ENCODE measurements at places on chromosomes 3 and 15.

GRCh38 chr3:69948246-69948862 lies 51.2 kb upstream of the SAMMSON start:
- peak; percentile 60 for DNase-seq

GRCh38 chr3:25548836-25549235 lies 115.9 kb downstream of the TOP2B start:
- no peak for DNase-seq

- DNase-seq, result no peak
Observed at GRCh38 chr3:45623846-45624245, 29.3 kb downstream of the LIMD1 start.

GRCh38 chr15:42686281-42686680 lies 50.6 kb downstream of the CDAN1 start:
- no peak for DNase-seq

DNA sequence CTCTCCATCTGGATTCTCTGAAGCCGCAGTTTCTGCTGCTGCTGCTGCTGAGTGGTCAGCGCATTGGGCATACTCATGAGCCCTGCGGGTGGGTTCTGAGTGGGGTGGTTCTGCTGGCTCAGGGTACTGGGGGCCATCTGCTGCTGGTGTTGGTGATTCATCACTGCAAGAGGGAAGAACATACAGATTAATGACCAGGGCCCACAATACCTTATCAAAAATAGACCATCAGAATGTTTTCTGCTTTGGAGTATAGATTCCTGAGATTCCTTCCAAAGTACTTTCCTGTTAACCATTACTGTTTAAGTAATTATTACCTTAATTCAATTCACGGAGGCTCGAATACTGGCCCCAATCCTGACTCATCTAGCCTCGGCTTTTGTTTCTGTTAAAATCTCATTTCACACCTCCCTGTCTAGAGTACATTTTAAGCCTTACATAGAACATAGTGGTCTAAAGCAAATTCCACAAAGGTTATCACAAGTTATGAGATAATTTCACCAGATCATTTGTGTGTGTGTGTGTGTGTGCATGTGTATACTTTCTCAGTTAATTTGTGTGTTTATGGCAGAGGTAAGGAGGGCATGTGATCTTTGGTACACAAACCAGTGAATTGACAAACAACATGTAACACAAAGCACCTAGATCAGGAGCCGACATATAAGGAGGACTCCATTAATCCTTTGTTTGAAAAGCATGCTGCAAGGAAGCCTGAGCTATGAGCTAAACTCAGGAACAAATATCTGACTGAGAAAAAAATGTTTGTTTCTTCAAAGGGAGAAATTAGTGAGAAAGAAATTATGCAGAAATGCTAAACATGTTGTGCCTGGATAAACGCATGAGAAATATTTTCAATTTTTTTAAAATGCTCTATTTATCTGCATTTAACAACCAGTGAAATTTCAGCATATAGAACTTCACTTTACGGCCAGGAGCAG lies 68.1 kb downstream of the TM4SF4 start:
- no peak for DNase-seq

DNA sequence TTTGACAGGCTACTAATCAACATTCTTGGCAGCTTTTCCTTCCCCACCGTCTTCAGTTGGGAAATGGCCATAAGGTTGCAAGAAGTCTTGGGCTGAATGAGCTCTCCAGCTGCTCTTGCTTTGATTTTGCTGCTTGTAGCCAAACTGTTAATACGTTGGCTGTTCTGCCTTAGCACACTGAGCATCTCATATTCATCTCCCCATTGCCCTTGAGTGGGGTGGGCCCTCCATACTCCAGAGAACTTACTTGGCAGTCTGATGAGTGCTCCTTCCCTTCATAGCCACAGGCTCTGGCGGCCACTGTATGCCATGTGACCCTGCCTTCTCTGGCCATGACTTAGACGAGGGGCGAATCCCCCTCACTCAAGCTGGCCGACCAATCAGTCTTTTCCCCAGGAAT lies 25.8 kb upstream of the PAQR5 start:
- no peak for DNase-seq

DNA sequence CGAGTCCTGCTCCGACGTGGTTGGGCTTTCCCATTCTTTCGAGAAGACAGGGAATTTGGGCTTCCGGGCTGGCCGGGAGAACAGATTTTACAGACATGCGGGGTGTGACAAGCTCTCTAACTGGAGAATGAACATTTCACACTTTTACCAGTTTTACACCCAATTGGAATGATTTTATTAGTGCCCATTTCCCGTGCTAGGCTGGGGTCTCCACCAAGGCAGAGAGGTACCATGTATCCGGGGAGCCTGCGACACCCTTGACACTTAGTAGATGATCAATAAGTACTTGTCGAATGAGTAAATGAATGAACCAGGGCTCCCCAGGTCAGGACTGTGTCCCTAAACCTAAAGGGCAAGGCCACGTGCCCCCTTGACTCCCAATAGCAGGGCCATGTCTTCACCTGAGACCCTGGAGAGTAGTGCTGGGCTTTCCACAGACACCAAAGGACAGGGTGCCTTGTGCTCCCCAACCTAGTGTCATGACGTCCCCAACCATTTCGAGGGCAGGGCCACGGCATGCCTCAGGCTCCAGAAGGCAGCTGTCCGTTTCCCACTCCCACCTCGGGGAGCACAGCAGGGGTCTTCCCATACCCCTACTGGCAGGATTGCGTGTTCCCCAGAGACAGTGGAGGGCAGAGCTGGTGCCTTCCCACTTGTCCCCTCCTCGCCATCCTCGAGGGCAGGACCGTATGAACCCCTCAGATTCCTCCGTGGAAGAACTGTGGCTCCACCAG lies 679 bp upstream of the MYD88 start:
- DNase-seq, result no peak

GRCh38 chr15:60137711-60138396 lies 133.7 kb downstream of the FOXB1 start:
- no peak for DNase-seq

- DNase-seq, result no peak
Observed at GRCh38 chr15:39430389-39430788, 150.5 kb upstream of the THBS1 start.

DNA sequence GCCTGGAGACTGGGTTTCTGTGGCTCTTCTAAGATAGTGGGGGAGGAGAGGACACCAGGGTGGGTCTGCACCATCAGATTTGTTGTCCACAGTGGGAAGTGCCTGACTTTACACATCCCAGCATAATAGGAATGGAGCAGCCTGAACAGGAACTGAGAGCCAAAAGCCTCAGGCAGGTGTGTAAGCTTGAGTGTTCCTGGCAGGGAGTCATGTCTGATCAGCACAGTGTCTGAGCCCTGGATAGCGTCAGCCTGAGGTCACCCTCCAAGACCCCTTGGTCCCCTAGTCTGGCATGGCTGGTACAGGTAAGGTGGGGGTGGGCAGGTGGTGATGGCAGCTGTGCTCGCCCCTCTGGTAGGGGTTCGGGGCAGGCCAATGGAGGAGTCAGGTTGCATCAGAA lies 20.2 kb downstream of the INSYN1 start:
- no peak for DNase-seq

DNA sequence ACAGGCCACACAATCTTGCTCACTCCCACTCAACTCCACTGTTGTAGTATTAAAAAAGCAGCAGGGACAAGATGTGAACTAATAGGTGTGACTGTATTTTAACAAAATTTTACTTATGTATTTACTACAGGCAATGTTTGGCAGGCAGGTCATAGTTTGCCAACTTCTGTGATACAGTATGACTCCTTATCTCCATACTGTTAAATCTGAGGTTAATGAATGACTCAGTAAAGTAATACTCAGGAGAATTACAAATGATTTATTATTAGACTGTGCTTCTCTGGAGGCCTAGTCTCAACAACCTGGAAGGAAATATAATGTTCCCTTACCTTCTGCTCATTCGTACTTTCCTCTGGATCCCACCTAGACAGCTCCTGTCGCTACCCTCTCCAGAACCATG lies 258.6 kb upstream of the KCNMB2 start:
- no peak for DNase-seq

- DNase-seq, result no peak
Observed at GRCh38 chr3:123229145-123229544, 27.4 kb downstream of the SEC22A start.

- no peak for DNase-seq
Observed at GRCh38 chr3:20870106-20870899, 684.3 kb upstream of the SGO1 start.

DNA sequence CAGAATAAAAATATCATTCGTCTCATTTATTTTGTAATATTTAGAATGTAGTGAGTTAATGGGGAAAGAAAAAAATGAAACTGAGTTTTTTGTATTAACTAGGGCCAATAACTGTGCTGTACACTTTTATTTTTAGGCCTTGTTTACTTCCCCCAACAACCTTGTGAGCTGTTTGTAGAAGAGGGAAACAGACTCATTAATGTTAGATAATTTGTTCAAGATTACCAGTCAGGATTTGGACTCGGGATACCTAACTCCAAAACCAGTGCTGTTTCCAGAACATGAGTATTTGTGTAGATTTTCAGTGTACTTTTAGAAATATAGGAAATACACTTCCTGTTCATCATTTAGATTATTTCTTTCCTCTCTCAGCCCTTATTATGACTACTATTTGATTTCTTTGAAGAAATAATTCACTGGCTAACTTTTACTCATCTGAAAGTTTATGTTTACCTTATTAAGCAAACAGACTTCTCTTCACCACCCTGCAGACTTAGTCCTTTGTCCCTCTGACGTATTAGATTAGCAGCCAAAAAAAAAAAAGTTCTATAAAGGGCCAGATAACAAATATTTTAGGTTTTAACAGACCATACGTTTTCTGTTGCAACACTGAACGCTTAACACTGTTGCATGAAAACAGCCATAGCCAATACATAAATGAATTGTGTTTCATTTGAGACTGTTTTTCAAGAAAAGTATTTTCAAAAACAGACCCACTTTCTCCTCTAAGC lies 192.5 kb upstream of the CGNL1 start:
- no peak for DNase-seq

DNA sequence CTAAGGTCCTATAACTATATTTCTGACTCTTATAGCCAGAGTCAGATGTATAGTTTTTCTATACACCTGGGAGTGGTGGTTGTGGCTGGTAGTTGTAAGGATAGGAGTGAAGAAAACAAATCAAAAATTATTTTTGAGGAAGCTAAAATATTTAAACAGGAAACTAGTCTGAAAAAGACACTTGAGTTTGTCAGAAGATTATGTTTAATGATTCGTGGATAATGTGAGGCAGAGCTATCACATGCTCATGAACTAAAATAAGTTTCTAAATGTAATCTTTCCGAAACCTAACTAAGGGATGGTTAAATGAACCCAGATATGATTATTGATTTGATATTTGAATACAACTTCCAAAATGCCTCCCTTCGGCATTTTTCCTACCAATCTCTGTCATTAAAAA lies 30.4 kb downstream of the GABRR3 start:
- no peak for DNase-seq

DNA sequence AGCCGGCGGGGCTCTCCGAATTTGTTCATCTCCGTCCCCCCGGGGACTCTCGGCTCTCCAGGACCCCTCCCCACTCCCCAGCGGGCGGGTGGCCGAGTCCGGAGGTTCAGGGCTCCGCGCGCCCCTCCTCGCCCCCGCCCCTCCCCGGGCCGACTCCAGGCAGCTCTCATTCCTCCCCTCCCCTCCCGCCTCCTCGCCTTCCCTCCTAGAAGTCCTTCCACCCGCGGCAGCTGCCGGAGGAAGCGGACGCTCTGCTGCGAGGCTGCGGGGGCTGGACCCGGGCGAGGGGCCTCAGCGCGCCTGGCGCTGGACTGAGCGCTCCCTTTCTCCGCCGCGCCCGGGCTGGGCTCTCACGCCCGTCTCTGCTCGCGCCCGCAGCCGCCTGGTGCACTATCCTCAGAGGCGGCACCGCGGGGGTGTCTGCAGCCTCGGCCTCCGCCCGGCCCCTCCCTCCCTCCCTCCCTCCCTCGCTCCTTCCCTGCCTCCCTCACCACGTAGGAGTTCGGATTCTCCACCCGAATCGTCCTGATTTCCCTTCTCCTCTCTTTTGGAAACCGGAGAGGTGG lies at the start of gene ROBO2:
Gene ROBO2 (plus strand): TSS at position 494 of the 566 bp plus-strand sequence. CDS start 687 bp downstream, outside the sequence.
- peak; percentile 77 for DNase-seq

- no peak for DNase-seq
Observed at GRCh38 chr3:25621087-25621486, 43.6 kb downstream of the TOP2B start.

DNA sequence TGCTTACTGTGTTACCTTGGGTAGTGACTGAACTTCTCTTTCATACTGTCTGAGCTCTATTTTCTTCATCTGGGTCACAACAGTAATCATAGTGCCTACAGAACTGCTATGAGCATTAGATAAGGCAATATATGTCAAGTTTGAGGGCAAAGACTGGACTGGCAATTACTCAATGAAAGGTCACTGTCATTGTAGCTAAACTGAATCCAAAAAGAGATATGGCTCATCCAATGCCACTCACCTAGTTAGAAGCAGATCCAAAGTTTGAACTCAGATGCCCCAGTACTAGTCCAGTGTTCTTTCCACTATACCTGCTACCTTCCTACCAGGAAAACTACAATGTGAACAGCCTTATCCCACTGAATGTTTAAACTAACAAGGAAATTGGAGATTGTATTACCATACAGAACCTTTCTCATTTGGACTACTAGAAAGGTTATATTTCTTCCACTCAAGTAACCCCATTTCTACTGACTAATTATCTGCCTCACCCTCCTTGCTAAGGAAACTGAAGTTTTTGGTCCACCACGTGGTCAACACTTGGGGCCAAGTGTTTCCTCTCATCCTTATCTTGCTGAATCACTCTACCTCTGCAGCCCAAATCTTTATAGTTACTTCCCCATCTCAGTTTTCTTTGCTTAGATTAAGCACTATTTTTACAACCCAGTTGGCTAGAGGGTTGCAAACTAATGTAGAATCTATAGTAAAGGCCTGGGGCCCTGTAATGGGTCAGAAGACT lies 202.3 kb upstream of the LPP start:
- DNase-seq, result no peak

DNA sequence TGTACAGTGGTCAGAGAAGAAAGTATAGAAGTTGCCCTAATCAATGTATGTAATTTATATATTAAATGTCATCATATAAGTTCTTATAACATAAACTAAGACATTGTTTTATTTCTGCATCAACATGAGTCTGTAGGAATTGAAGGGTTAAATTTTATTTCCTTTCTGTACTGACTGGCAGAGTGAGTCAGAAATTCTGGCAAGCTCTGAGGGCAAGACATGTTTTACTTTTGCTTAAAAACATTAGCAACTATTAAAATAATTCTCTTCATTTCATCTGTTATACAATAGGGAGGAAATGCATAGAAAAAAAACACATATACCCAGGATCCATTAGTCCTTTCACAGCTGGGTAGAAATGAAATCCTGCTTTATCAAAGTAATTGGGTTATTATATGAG lies 171.4 kb upstream of the ALCAM start:
- no peak for DNase-seq

GRCh38 chr15:77071305-77072223 lies 655 bp upstream of the TSPAN3 start:
- no peak for DNase-seq

GRCh38 chr3:119658994-119659393 lies 1.4 kb downstream of the POPDC2 start:
- DNase-seq, result no peak
